ENCODE measurements at places on chromosomes 2 and 18.

GRCh38 chr18:4292696-4293095, 162.4 kb downstream of the DLGAP1 start:
- DNase-seq, result no peak

DNA sequence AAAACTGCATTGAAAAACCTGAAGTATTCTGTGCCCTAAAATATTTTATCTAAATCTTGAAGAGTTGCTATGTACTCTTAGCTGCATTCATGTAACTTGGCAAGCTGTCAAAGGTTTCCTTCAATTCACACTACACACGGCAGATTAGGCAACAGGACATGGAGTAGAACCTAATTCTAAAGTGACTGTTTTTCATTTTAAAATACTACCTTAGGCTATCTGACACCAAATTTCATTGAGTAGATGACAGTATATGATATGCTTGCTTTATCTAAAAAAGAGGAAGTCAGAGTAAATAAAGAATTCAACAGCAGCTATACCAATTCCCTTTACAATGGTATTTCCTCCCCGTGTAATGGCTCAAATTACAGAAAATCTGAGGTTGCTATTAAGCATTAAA, 45.4 kb downstream of the EXOC6B start:
- no peak for DNase-seq

- no peak for DNase-seq
These were observed 353.0 kb upstream of the PIK3C3 start for GRCh38 chr18:41602034-41602433.

GRCh38 chr2:71829008-71829407, 318.7 kb downstream of the CYP26B1 start:
- DNase-seq, result no peak

- no peak for DNase-seq
These were observed 7.7 kb downstream of the LOXL3 start for GRCh38 chr2:74546004-74546403.

GRCh38 chr2:217821536-217822147, 181.2 kb downstream of the TNS1 start:
- no peak for DNase-seq

DNA sequence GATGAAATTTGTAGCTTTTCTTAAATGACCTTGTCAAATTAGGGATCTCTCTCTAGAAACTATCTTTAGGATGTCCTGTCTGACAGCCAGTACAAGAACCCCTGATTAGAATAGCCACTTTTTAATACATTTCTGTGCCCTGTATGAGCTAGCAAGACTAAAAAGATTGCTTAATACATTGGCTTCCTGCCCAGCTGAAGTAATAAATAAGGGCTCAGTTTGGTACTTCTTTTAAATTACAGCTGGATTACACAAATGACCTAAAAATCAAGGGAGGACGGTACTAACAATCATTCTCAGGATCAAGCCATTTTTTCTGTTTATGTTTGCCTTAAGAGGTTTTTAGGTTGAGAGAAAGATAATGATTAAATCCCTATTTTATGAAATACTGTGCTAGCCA, 11.6 kb upstream of the OLA1 start:
- no peak for DNase-seq

DNA sequence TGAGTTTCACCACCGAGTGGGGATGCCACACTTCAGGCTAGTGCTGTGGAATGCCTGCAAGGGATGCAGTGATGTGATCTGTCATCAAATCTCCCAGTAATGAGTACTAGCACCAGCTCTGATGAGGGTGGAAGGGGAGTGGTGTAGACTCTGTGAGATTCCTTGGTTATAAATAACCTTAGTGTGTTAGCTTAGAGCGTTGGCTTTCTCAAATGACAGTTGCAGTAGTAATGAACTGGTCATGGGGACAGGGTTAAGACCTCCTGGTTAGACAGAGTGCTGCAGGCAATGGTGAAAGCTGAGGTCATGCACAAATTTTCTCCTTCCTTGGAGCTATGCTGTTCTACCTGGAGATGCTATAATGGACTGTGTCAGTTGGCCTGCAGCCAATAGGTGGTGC, 1063.4 kb upstream of the CRIM1 start:
- no peak for DNase-seq

GRCh38 chr2:30354621-30355020, 92.4 kb upstream of the LCLAT1 start:
- DNase-seq, result no peak

Data from stimulated activated CD4-positive, alpha-beta T cell treated with anti-CD3 and anti-CD28 coated beads, TNF-alpha, amount 100 ng/mL, for 1 hour (primary cell).